ENCODE measurements at places on chromosomes 12 and 14.

GRCh38 chr14:25108959-25109358, 59.0 kb upstream of the STXBP6 start:
- DNase-seq: no peak

DNA sequence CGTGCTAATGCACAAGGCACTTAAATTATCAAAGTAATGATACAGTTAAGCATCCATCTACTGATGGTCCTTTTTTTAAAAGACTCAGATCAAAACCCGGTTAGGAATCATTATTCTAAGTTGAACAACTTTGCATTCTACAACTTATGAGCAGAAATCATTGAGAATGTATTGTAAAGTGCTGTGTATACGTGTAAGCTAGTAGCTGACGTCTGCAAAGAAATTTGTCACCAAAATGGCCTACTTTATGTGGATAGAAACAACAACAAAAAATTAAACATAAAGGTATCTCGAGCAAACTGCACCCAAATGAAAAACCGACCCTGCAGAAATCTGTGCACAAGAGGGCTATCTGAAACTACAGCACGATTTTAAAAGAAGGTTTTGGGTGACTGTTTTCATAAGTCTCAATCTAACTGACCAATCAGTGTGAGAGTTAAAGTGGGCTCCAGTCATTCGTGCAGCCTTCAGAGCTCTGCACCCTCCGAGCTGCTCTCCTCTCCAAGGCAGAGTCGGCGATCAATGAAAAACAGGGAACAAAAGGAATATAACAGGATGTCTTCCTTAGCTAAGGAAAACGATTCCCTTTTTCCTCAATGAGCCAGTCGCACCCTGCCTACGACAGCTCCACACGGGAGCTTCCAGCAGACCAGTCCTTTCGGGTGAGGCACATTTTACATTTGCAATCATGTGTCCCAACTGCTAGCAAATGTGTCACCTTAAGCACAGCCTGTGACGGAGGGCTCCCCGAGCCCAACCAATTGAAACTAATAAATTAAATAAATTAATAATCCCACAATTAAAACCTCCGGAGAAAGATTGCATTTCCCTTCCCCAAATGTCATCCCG, 200.7 kb upstream of the FOXN3 start:
- peak; percentile 48 for DNase-seq

- DNase-seq: no peak
These were observed 49.7 kb downstream of the C14orf132 start for GRCh38 chr14:96088911-96089310.

GRCh38 chr14:65153101-65153500, 50.8 kb upstream of the MAX start:
- DNase-seq: no peak

DNA sequence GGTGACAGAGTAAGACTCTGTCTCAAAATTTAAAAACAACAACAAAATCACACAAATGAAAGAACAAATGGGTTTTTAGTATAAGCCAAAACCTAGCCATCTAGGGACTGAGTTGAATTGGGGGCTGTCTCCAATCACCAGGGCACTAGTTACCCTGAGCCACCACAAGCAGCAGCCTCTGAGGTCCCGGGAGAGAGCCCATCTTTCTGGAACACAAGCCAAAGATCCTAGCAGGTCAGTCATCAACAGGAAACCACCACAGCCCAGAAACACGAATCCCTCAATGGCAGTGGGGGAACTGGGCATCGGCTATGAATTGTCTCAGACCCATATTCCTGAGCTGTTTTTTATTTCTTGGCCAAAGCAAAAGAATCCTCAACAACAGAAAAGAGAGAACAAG, 75.3 kb downstream of the KDM2B start:
- no peak for DNase-seq

GRCh38 chr12:88339966-88340365, 197.9 kb downstream of the TMTC3 start:
- no peak for DNase-seq

- no peak for DNase-seq
These were observed 61.2 kb downstream of the SLC38A1 start for GRCh38 chr12:46207644-46208043.

GRCh38 chr14:57413849-57414248, 23.5 kb downstream of the NAA30 start:
- DNase-seq: no peak

DNA sequence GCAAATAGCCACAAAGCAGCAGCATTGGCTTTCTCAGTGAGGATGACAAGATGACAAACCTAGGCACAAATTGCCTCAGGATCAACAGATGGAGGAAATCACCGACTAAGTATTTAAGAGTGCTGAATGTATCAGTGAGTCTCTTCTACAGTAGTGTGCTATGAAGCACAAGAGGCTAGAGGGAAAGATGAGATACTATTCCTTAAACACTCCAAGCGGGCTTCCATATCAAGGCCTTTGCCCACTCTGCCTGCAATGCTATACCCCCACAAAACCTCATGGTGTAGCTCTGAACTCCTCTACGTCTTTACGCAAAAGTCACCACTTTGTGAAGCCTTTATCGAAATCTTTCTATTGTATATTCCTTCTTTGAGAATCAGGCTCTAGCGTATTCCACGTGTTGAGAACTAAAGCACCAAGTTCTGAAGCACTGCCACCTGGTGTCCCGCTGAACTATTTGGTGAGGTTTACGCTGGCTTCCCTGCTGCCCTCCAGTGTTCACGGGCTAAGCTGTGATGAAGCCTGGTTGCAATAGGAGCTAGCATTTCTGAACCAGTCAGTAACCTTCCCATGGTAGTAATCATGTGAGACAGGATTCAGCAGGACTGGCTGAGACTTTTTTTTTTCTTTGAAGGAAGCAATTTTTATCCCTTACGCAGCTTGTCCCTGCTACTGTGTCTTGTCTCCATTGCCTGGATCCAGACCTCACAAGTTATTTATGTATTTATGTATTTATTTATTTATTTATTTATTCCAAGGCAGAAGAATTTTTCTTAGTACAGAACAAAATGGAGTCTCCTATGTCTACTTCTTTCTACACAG, 426.5 kb upstream of the OR4E1 start:
- DNase-seq: peak; percentile 63

GRCh38 chr14:79442786-79443185, 768.5 kb downstream of the DIO2 start:
- DNase-seq: no peak

DNA sequence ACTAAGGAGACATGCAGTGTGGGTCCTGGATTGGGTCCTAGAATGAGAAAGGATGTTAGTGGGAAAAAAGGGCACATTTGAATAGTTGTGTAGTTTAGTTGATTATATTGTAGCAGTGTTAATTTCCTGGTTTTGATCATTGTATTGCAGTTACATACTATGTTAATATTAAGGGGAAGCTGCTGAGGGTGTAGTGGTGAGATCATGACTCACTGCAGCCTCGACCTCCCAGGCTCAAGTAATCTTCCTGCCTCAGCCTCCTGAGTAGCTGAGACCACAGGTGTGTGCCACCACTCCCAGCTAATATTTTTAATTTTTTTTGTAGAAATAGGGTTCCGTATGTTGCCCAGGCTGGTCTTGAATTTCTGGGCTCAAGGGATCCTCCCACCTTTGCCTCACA, 21.7 kb downstream of the BORCS5 start:
- no peak for DNase-seq

Data from activated CD4-positive, alpha-beta T cell treated with anti-CD3 and anti-CD28 coated beads for 48 hours (primary cell).